Neural crest cell (in vitro differentiated cells): ENCODE measurements at places on chromosomes 4 and X. TPM values are rescaled to one million over a fixed set of nuclear protein-coding genes. Genes with fewer than 3 reads are reported as not detected.

- DNase-seq = no peak
These were observed 112.9 kb downstream of the MBNL3 start for GRCh38 chrX:132375941-132376340.

GRCh38 chr4:39569209-39569608 lies 42.0 kb upstream of the UGDH start:
- no peak for DNase-seq

DNA sequence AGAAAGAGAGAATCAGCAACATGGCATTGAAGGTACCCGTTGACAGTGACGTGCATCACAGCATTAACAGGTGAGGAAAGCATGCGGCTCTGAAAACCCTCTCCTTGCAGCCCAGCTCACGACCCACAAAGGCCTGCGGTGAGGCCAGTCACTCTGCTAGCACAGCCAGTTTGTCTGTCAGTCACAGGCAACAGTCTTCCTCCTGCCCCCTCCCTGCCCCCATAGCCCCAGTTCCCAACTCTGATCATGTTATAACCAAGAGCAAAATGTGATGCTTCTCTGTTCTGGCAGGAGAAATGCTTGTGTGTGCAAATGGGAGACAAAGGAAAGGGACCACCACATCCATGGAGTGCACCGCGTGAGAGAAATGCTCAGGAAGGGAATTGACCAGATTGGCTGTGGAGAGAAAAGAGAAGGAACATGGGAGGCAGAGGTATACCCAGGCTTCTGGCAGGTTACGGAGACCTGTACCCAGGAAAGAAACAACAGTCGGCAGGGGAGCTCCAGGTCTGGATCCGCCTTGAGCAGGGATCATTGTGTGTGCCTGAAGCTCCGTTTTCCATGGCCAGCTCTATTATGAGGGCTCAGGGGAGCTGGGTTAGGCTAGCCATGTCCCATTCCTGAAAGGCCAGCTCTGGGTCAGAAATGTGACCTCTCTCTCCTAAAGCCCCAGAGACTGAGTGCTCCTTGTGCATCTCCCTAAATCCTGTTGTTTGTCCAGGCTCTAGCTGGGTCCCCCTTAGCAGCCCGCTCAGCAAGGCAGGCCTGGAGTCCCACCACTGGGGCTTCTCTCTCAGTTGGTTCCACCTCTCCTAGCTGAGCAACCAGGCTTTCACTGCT lies 139.7 kb upstream of the MAMLD1 start:
- DNase-seq = no peak

DNA sequence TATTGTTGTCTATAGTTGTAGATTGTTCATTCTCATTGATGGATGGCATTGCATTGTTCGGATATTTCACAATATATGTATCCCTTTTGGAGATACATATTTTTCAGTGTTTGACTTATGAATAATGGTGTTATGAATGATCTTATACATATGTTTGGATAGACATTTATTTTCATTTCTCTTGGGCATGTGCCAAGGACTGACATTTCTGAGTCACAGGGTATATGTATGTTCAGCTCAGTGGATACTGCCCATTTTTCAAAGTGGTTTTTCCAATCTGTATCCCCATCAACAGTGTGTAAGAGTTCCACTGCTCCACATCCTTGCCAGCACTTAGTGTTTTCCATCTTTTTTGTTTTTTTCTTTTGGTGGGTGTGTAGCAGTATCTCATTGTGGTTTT lies 45.0 kb upstream of the RAB40AL start:
- no peak for DNase-seq

DNA sequence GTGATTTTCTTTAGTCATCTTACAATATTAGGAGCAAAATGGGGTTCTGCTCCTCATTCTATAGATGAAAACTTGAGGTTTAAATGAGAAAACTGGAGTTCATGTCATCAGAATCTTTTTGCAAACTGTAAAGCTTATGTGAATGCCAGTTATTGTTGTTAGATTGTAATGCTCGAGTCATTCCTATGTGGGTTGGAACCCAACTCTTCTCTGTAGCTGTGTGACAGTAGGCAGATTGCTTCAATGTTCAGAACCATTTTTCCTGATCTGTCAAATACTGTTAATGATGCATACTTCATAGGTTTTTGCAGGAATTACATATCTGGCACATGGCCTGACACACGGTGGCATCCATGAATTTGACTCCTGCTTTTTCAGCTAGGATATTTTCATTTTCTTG lies 178.9 kb downstream of the RAPGEF2 start:
- DNase-seq = no peak

- DNase-seq = no peak
These were observed 75.7 kb downstream of the GAB1 start for GRCh38 chr4:143412420-143412758.

GRCh38 chr4:80072228-80072743 lies 743 bp downstream of the ANTXR2 start:
- peak; percentile 43 for DNase-seq

Gene MAGEA6
- not detected in 2 replicates for total RNA-seq

DNA sequence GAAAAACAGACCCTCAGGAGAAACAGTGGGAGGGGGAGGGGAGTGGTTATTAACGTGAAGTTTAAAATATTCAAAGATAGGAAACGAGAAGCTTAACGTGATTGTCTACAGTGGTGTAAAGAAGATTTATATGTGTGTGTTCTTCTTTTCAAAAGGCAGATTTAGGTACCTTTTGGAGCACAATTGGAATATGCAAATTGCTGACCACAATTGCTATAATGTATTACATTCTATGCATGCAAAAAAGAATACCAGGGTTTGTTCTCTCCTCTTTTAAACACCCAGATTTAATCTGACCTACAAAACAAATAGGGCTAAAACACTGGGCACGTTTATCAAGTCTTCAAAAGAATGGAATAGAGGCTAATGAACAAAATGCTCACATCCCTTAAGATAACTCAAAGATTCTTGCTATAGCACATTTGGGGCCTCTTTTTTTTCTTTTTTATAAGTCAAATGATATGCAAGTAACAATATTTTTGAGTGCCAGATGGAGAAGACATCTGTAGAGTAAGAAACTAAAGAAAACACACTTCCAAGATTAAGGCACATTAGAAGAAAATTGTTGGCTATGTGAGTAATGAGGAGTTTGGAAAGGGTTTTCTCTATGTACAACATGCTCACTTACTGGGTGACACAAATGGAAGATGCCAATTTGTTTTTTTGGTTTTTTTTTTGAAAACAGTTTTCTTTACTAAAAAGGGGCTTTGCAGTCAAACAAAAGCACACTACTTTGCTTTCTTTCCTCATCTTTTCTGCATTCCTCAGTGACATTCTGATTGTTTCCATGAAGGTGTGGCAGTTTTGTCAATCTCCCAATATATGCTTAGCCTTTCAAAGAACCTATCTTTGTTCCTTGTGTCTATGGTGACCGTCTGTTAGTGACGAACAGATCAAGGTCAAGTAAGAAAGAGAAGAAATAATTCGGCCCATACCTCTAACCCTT lies 240.3 kb downstream of the PALLD start:
- DNase-seq = no peak

GRCh38 chr4:153553819-153554170 lies 87.6 kb downstream of the TMEM131L start:
- no peak for DNase-seq

DNA sequence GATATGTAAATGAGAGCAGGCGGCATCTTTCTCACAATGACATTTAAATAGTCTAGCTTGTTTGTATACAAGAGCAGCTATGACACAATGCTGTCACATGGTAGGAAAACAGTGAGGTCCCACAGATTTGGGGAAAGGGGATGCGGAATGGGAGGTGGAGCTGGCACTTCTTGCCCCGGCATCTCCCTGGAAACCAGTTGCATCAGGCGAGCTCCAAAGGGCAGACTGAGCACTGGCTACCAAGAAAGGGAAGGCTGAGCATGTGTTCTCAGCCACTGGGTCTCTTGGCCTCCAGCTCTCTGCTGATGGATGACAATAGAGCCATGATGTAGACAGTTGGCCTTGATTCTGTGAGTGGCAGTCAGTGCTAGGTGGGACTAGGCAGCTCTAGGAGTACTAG lies 109.0 kb downstream of the UCHL1 start:
- no peak for DNase-seq

Gene NPY5R
- 0.12 and 0.20 TPM in 2 replicates for total RNA-seq

DNA sequence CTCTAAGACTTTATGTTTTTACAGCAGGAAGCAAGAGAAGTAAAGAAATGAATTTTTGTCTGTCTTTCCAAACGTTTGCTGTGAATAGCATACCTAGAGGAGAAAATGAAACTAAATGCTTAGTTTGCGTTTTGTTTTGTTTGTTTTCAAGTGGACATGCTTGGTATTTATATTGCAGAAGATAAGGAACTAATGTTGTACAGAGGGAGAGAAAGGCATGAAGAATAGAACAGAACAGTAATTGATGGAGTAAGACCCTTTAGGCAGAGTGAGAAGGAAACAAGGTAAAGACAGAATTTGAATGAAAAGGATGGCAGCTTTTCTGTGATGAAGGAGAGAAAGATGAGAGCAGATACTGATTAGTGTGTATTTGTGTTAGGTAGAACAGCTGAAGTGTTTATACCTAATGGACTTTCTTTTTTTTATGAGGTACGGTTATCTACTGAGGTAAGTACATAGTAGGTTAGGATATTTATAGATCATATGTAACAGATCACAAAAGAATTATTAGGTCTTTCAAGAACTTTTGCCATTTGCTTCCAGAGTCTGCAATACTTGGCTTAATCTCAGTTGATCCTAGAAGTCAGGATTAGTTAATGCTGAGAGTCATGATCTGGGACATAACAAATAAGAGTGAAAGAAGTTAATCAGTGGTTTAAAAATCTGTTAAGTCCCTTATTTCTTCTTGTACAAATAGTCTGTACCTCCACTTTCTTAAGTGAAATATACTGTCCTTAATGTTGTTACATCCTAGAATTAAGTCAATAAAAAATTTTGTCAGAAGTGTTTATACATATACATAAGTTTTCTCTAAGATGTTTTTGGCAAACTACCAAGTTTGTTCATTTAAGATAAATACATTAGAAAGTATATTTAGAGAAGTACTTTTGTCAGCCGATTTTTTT lies 36.8 kb downstream of the FABP2 start:
- no peak for DNase-seq

- no peak for DNase-seq
These were observed 562.8 kb upstream of the POU3F4 start for GRCh38 chrX:82945332-82945731.

GRCh38 chr4:83125738-83126141 lies 11.2 kb upstream of the PLAC8 start:
- no peak for DNase-seq

Gene DUSP21
- total RNA-seq = not detected in 2 replicates

DNA sequence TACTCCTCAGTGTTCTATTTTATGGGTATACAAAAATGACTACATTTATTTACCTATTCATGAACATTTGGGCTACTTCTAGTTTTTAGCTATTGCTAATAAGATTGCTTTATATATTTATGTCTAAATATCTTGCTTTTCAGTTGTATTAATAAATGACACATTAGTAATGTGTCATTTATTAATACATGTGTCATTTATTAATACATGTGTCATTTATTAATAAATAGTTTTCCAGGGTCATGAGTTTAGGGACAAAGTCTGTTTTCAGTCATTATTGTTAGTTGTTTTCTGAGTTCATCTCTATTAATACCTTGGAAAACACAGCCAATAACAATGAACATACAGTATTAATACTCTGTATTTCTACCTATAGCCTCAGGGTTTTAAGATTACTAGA lies 1630.7 kb upstream of the IGFBP7 start:
- DNase-seq = no peak

Gene NSUN7
- 4.4 and 4.7 TPM in 2 replicates for total RNA-seq

Gene TMEM31
- 2.0 TPM in 1 of 2 replicates, not detected in the other for total RNA-seq

DNA sequence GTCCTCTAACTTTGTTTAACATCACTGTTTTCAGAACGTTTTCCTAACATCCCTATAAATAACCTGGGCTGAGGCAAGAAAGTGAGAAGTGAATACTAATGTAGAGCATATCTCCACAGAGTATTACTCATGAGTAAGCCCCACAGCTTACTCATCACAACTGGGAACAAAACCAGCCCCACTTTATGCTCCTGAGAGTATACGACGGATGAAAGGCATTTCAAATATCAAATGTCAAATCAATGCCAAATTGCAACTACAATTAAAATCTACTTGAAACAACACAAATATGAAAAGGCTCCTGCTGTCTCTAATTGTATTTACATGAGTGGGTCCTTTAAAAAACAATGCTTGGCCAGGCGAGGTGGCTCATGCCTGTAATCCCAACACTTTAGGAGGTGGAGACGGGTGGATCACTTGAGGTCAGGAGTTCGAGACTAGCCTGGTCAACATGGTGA lies 41.2 kb downstream of the SH3RF1 start:
- DNase-seq = no peak

Gene SPIN4
- 12.7 and 12.8 TPM in 2 replicates for total RNA-seq

- DNase-seq = peak; percentile 9
These were observed 103.4 kb upstream of the PAK3 start for GRCh38 chrX:110992611-110993010.

- no peak for DNase-seq
These were observed 32.9 kb downstream of the HTT-AS start for GRCh38 chr4:3041192-3042142.

DNA sequence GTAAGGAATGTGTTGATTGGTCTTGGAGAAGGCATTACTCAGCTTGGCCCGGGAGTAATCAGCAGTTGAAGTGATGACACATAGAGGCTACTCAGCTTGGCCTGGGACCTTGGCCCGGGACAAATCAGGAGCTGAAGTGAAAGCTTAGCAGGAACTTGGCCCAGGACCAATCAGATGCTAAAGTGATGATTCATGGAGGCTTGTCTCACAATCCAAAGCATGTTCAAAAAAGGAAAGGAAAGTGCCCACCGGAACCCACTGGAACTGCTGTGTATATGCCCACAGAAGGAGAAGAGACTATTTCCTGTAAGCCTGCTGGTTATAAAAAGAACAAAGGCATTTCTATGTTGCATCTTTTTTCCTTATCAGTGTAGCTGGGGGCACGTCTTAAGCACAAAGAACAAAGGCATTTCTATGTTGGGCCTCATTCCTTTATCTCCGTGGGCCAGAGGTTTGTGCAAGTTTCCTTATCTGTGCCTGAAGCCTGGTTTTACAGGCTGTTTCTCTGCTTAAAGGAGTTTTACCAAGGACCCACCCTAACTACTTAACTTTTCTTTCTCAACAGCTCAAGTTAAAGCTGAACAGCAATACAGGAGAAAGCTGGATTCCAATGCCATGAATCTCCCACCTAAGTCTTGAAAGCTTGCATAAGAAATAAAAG lies 1176.7 kb downstream of the NLGN4X start:
- no peak for DNase-seq

DNA sequence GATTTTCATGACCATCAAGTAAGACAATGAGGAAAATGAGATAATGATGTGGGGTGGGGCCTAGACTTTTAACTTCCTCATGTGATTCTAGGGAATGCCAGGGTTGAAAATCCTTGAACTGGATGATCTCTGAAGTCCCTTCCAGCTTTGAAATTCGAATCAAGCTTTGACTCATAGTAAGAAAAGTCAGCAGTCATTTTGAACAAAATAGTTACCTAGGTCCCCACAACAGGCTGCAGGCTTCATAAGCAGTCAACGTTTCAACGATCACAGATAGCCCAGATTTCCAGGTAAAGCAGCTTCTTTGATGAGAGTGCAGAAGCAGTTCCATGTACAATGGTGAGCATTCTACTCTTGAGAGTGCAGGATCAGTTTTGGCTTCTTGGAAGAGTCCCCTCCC lies 93.7 kb downstream of the GRIA3 start:
- no peak for DNase-seq
